ENCODE measurements at places on chromosomes 11 and 22. TPM values are rescaled to one million over a fixed set of nuclear protein-coding genes. Genes with fewer than 3 reads are reported as not detected.

C11orf21 gene
- 2.6 TPM for total RNA-seq

RAC2 gene
- 528 TPM for total RNA-seq

ABCG4 gene
- 0.12 TPM for total RNA-seq

IFITM10 gene
- total RNA-seq, result not detected

DNA sequence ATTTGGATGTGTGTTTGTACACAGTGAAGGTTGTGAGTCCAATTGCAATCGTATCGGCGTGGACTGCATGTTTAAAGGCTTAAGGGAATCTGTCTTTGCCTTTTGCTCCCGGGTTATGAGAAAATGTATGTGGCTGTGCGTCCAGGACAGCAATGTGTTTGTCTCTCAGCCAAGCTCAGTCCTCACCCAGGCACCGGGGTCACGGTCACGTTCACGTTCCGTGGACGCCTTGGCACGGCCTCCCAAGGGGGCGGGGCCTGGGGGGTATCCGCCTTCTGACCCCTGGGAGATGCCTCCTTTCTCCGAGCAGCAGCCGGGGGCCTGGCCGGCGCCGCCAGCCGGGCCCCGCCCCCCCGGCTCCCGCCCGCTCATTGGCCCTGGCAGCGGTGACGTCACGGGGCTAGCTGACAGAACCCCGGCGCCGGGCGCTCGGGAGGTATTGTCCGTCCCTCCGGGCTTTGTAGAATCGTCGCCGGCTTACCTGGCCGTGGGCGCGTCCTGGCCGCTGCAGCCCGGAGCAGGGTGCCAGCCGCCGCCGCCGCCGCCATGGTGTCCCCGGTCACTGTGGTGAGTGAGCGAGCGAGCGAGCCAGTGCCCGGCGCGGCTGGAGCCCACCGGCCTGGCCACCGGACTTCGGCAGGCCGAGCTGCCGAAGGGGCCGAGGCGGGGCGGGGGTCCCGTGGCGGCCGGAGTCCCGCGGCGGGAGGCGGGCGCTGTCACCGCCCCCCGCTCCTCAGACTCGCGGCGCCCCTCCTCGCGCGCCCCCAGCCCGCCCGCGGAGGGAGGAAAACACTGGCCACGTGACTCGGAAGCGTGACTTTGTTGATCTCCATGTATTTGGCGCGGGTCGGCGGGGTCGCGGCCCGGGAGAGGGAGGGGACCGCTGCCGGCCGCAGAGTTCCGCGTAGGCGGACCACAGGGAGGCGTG, at the start of gene TMEM86A:
TMEM86A (plus strand) TSS at position 439 of the 928 bp plus-strand sequence; CDS start at position 547, 108 bp downstream.
- peak; percentile 91 for DNase-seq

DNA sequence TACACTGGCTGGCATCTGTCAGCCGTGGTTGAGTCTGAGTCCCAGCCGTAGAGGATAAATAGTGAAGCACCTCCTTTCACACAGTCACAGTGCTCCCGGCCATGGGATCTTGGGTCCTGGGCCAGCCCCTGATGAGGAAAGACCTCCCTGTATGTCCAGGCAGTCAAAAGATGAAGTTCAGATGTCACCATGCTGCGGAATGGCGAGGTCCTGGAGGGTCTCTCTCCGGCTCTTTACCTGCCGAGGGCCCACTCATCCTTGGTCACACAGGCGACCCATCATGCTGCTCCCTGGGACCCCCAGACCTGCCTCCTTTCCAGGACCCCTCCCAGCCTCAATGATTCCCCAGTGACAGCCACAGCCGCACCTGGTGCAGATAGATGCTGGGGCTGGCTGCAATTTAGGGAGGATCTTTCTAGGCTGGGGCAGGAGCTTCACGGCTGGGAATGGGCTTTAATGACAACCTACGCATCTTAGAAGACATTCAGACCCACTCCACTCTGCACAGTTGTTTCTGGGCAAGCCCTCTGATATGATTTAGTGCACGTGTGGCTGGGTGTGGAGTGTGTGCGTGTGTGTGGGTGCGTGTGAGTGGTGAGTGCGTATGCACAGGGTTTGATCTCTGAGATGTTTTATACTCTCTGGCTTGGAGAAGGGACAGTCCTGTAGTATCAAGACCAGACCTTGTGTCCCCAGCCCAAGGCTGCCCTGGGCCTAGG, 79.7 kb downstream of the FBLN1 start:
- DNase-seq, result no peak

DNA sequence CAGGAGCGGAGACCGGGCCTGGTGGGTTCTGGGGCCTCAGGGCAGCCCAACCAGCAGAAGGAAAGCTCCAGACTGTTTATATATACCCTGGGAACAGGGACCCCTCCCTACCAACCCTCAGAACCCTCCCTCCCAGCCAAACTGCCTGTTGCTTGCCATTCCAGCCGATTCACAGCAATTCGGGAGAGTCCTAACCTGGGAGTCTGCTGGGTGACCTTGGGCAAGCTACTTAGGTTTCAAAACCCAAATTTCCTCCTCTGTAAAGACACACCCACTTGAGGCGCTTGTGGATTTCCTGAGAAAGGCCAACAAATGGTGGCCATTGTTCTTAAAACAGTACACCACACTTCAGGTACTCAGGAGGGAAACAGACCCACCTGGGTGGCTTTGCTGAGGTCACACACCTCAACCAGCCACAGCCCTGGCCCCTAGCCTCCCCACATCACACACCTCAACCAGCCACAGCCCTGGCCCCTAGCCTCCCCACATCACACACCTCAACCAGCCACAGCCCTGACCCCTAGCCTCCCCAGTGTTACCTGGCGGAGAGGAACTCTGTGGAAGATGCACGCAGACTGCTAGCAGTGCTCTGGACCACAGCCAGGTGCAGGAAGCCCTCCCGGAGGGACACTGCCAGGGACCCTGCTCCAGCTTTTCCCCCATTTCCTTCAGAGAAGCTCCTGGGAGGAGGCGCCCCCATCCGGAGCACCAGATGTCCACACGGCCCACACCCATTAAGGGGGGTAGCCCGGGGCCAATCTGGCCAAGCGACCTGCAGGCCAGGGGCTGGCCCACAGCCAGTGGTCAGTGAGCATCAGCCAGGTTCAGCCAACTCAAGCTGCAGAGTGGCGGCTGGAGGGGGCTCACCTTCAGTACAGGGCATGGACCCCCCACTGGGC, 6.2 kb downstream of the SHISA8 start:
- DNase-seq, result no peak

- no peak for DNase-seq
These were observed 47.9 kb upstream of the RFPL3 start for GRCh38 chr22:32309585-32310251.

DNA sequence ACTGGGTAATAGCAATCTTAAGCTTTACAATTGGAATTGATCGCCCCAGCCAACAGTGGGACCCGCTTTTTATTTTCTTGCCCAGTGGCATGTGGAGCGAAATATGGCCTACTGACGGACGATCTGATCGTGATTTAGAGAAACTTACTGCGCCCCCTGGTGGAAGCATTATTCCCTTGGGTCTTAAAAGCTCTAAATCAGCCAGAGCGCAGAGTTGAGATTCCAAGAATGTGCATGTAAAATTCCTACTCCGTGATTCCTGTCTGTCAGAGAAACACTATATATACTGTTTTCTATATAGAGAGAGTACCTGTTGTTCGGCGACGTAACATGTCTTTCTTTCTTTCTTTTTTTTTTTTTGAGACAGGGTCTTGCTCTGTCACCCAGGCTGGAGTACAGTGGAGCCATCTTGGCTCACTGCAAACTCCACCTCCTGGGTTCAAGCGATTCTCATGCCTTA, 3.7 kb upstream of the DPF2 start:
- peak; percentile 68 for DNase-seq

DNA sequence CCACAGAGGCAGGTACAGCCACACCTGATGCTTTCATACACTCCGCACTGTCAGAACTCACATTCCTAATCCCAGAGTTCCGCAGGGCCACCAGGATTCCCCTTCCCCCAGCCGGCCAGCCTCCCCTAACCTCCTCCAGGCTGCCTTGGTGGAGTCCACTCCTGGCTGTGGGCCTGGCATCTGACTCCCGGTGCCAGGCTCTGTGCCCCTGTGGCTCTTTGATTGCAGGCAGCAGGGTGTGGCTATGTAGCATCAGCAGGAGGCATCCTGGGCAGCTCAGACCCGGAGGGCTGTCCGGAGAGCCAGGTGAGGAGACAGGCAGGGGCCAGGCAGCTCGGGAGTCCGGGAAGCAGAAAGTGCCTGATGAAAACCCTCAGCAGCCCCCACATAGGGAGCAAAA, 1432.9 kb downstream of the BRD1 start:
- DNase-seq, result no peak

DNA sequence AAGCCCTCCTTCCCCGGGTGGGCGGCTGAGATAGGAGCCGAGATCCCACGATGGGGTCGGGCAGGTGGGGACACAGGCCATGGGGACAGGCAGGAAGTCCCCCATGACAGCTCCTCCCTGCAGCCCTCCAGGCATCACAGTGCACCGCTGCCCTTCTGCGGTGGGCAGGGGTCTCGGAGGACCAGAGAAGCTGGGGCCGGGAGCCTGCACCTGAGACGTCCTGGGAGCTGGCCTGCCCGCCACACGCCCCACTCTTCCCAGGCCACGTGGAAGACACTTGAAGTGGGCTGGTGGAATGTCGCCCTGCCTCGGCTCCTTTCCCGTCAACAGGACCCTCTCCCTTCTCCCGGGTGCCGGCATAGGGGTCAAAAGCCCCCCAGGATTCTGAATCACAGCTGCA, 55.4 kb downstream of the ELFN2 start:
- DNase-seq, result no peak
